ENCODE measurements at places on chromosomes 3 and 15.

DNA sequence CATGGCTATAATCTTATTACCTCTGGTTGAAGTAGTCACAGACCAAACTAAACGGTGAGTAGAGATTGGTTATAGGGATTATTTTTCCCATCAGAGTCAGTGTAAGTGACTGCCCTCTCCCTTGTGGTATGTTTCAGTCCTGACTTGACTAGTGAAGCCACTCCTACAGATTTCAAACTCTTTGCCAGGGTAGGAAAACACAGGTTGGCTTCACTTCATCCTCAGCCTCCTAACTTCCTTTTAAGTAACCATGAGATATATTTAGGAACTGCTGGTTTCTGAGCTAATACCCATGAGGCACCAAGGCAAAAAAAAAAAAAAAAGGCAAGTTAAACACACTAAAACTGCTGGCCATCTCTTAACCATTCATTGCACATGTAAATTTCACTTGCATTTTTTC lies 349.2 kb upstream of the MCTP2 start:
- DNase-seq = no peak

DNA sequence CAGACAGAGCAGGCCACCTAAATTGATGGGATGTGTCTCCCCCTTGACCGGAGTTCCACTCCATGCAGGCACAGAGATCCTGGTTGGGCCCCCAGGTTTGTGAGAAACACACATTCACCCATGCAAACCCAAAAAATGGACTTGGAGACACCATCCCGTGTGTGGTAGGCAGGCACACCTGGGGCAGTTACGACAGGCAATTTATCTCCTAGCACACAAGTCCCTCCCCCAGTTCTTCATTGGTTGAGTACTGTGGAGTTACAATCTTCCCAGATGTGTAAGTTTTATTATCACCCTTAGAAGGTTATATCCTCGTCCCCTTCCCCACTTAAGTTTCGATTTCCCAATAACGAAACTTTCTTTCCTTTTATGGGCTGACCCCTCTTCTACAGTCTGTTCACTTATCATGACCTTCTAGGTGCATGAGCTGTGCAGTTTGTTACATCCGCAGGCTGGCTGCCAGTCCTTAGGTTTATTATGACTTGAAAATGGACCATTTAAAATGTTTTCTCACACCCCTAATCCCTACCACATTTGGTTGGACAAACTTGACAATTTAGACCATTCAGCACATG lies 27.3 kb downstream of the ARL8B start:
- DNase-seq = no peak

DNA sequence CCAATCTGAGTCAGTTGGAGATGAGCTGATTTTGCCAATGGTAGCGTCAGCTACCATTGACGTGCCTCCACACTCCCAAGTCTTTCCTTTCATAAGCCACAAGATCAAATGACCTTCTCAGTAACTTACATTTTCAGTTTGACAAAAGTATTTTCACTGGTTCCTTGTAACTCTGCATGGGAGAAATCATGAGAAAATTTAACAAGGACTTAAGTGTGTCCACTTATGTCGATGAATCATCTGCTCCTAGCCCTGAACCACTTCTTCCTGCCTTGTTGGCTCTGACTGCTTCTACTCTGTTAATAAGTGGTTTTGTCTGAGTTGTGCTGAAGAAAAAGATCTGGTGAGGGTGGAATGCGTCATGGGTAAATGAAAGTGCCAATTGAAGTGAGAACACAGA lies 101.2 kb downstream of the NFKBIZ start:
- no peak for DNase-seq

DNA sequence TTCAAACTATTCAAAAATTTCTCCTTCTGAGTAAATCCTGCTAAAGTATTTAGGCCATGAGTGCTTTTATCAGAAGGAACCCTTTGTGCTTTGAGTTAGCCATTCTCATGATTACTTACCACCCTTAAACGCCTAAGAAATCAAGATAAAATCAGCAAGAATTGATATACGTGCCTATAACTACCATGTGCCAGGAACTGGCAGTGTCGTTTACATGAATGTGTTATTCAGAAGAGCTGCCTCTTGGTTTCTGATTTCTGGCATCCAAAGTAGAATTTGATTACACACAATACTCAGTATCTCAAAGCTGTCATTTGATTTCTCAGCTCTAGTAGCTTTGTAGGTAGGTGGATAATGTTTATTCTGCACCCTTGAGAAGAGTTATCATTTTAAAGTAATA lies 351.3 kb upstream of the CCDC54 start:
- DNase-seq = no peak

- peak; percentile 5 for DNase-seq
Measured at GRCh38 chr3:85846940-85847339, 888.2 kb downstream of the CADM2 start.

All from SK-N-SH (cell line).